ENCODE measurements at places on chromosomes 2 and 18.

DNA sequence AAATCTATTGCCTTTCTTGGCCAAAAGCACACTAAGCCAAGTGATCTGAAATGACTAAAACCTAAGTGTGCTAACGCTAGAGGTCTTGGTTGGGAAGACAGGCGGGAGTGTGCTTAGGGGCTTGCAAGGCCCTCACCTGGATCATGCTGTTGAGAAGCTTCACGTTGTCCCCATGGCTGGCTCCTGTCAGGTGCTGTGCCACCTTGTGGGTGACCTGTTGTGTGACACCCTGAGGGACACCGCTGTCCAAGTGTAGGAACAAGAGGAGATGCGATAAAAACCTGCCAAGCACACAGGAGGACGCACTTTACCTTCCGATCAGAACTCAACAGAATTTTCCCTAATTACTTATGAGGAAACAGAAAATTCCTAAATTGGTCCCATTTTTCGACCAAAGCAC, 50.8 kb downstream of the EPG5 start:
- no peak for DNase-seq

- no peak for DNase-seq
Observed at GRCh38 chr2:188970211-188970610, 4.0 kb upstream of the COL3A1 start.

DNA sequence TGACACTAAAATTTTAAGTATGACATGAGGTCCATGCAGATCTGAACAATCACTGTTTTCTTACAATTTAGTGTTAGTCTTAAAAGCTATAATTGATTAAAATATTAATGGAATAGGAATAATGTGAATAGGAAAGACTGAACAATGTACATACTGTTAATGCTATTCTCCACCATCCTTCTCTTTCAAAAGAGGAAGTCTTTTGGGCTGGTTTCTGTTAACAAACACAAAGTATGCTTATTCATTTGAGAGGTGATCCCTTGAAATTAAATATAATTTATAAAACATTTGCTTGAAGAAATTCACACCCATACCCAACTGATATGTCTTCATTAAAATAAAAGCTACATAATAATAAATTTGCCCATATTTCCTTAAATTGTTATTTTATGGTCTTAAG, 2.3 kb downstream of the STPG4 start:
- DNase-seq, result no peak

DNA sequence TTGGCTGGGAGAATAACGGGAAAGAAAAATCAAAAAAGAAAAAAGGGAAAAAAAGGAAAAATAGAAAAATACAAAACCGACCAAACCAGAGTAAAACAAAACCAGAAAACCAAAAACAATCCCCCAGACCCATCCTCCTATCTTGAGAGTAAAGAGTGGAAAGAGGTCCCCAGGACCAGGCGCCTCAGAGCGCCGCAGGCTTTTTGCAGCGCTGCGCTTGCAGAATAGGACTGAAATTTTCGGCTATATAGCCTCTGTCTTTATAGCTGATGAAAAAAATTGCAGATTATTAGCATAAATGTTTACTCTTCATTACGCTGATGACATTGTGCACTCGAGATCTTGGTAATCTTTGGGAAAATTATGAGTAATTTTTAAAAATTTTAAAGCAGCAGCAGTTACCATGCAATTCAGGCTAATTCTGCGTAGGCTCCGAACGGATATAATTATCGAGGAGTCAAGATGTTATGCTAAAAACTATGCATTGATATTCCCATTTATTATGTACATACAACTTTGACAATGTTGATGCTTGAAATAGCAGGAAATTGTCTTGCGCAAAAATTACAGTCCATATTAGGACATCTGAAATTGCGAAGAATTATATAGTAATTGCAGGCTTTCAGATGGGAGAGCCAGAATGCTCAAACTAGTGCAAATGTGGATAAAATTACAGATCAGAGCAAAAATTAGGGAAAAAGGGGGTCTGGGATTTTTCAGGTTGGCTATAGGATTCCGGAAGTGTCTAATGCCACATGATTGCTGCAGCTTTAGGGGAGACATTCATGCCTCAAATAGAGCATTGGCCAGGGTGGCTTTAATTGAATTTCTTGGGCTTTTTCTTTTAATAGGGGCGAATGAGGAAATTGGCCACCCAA, 8.3 kb downstream of the DLX1 start:
- no peak for DNase-seq

DNA sequence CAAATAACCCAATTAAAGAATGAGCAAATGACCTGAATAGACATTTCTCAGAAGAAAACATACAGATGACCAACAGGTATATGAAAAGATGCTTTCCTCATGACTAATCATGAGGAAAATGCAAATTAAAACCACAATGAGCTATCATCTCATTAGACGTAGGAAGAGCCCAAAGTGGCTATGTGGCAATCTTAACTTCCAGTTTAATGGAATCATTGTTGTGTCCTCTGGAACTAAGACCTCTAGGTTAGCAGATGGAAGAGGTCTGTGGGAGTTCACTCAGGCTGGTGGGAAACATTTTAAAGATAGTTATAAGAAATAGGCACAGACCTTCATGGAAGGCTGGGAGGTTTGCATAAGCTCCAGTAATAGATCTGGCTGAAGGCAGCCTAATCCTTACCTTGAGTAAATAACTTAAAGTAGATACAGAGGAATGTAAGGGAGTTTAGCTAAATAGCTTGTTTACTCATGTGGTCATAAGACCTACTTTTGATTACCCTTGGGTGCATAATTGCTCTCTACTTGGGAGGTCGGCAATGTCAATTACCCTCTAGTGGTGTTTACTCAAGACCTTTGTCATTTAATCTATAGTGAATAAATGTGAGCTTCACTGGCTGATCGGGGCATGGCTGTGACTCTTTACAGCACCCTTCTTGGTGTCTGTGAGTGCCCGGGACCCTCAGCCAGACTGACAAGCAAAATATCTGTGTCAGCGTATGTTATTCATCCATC, 119.0 kb downstream of the GULP1 start:
- no peak for DNase-seq

DNA sequence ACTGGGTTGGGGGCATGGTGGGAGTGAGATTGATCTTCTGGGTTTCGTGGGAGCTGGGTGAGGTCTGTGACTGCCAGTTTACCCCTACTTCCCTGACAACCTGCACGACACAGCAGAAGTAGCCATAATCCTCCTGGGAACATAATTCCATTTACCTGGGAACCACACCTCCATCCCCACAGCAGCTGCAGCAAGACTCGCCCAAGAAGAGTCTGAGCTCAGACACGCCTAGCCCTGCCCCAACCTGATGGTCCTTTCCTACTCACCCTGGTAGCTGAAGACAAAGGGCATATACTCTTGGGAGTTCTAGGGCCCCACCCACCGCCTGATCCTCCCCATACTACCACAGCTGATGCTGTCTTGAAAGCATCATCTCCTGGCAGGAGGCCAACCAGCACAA, 43.8 kb downstream of the FLACC1 start:
- no peak for DNase-seq

DNA sequence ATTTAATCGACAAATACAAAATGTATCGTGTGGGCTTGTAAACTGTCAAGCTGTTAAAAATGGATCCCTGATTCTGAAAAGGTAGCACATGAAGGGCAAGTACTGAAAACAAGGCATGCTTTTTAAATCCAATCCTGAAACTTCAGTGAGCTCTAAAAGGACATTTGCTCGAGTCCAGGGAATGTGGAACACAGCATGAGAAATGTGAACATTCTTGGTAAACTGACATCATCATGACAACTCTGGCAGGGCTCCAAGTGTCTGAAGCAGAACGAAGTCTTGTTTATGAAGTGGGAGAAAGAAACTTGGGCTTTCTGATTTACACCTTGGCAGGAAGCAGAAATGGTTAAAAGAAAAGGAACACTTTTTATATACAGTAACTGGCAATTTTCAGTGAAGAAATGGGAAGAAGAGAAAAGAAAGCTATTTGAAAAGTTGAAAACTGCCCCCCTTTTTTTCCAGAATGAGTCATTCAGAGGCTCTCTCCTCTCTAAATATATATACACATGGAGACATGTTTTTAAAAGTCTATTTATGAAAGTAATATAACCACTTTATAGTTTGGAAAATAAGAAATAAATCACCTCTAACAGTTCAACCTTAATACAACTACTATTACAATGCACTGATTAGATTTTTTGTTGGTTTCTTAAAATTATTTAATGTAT, 120.8 kb downstream of the GAREM1 start:
- no peak for DNase-seq

- no peak for DNase-seq
Observed at GRCh38 chr2:105439141-105439540, 40.3 kb upstream of the FHL2 start.

GRCh38 chr2:71361631-71362030, 30.0 kb downstream of the ZNF638 start:
- no peak for DNase-seq

DNA sequence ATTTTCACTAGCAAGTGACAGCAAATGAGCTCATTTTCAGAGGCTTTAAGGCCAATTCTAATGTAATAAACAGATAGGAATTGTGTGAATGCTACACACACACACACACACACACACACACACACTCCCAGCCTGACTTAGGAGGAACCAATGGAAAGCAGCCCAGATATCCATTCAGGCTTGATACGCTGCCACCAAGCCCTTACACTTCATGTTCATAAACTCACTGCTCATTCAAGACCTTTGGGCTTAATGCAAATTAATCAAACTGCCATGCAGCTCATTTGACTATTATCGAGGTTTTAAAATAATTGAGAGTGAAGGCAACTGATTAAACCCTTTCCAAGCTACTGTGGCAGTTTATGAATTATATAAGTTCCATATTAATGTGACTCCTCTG, 298.9 kb upstream of the NCKAP5 start:
- no peak for DNase-seq

GRCh38 chr2:133774654-133775015, 206.4 kb upstream of the NCKAP5 start:
- no peak for DNase-seq

GRCh38 chr2:45412754-45413379, 198.2 kb downstream of the SRBD1 start:
- DNase-seq, result no peak

GRCh38 chr2:234081970-234082822, 31.7 kb downstream of the SPP2 start:
- no peak for DNase-seq

Measured in T-helper 2 cell treated with Interferon-gamma antibody and Interleukin-4, amounts not matched to agents 5 μg/mL and 100 μg/mL, for 36 hours (primary cell).